Activated naive CD8-positive, alpha-beta T cell treated with anti-CD3 and anti-CD28 coated beads, Interleukin-2, amount 10 ng/mL, durations not matched to agents 7 days and 5 days (primary cell): ENCODE measurements at places on chromosomes 2 and 18. TPM values are rescaled to one million over a fixed set of nuclear protein-coding genes. Genes with fewer than 3 reads are reported as not detected.

ZNF385B gene
- total RNA-seq, result not detected

HMSD gene
- not detected for total RNA-seq

RAB6C gene
- total RNA-seq, result not detected

OTOS gene
- not detected for total RNA-seq

ACKR3 gene
- 4.5 TPM for total RNA-seq

- H3K36me3 ChIP-seq, result peaks cover 74% of the 10 kb centered on the region
- H3K27me3 ChIP-seq, result no peaks in the 10 kb centered on the region
- no peak for DNase-seq
- H3K27ac ChIP-seq, result no peak overlapping the region
- no peak overlapping the region for H3K4me3 ChIP-seq
- H3K4me1 ChIP-seq, result peaks cover 3% of the 10 kb centered on the region
Measured at GRCh38 chr2:172572981-172573380, 17.1 kb downstream of the PDK1 start.

- H3K4me3 ChIP-seq, result no peak overlapping the region
- no peak for DNase-seq
- no peak overlapping the region for H3K27ac ChIP-seq
- no peaks in the 10 kb centered on the region for H3K4me1 ChIP-seq
- peaks cover 1% of the 10 kb centered on the region for H3K27me3 ChIP-seq
Measured at GRCh38 chr2:236856848-236857235, 228.8 kb upstream of the COPS8 start.

DNA sequence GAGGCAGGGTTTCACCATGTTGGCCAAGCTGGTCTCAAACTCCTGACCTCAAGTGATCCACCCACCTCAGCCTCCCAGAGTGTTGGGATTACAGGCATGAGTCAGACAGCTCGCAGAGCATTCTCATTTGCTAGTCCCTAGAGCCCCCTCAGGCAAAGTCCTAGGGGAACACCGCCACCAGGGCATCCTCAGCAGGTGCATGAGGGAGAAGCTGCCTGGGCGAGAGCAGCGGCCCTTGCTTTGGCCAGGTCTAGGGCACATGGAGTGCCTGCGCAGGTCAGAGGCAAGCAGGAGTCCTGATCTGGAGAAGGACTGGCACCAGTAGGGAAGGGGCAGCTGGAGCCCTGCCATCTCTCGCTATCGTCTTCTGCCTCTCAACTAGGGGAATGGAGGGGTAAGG lies 32.4 kb downstream of the NGEF start:
- peaks cover 10% of the 10 kb centered on the region for H3K27me3 ChIP-seq
- H3K36me3 ChIP-seq, result no peaks in the 10 kb centered on the region
- no peaks in the 10 kb centered on the region for H3K4me1 ChIP-seq
- H3K27ac ChIP-seq, result no peak overlapping the region
- no peak overlapping the region for H3K4me3 ChIP-seq
- no peak for DNase-seq
